AG04450 (cell line): ENCODE measurements at places on chromosomes 6 and 20. TPM values are rescaled to one million over a fixed set of nuclear protein-coding genes. Genes with fewer than 3 reads are reported as not detected.

DNA sequence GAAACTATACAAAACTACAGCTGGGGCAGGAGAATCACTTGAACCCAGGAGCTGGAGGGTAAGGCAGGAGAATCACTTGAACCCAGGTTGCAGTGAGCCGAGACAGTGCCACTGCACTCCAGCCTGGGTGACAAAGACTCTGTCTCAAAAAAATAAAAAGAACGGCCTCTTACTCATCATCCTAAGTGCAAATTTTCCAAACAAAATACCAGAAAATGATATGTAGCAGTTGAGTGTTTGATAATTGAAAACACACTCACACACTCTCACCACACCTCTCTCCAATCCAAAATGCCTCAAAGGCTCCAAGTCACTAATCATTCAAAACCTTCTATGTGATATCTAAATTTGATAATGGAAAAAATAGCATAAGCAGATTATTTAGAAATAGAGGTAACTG is 198.6 kb upstream of the SHLD1 start:
- DNase-seq = no peak

DNA sequence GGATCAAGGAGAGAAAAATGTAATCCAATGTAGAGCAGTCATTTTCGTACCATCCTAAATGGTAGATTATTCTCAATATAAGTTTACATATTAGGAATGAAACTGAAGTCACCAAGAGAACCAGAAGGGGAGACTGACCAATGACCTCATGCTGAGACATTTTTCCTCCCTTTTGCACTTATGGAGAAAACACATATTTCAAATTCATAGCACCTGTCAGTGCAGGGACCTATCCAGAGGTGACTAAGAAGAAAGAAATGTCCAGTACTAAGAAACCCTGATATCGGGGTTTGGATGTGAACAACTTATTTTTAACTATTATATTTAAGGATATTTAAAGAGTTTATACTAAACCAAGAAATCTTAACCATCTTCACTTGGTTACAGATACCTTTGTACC is 16.6 kb upstream of the LYRM2 start:
- no peak for DNase-seq

DNA sequence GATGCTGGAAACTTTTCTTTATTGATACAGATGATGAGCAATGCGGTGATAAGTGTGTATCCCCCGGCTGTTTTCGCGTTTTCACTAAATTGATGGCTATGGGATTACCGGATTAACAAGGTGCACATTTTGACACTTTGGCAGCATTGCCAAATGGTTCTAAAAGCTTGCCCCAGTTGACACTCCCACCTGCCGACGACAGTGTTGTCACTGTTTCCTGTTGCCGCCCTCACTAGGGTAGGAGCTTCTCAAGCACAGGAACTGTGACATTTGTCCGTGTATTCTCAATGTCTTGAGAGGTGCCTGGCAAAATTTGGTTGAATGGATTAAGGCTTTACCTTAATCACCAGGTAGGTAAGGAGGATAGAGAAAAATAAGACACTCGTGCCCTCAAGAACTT is 9.8 kb upstream of the MAPK13 start:
- DNase-seq = no peak

DNA sequence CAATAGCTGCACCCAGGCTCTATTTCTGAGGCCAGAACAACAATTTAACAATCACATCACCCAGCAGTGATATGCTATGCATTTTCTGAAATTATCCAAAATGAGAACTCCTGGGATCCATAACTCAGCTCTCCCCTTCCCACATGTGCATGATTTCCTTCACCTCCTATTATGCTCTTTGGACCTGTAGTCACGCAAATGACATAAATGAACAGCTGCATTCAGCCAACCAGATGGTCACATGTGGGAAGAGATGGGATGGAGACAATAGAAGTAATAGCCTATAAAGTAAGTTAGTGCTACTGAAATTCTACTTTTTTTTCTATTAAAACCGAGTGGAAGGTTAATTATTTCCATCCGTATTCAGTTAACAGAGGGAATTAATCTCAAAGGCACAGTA is 662.1 kb upstream of the ID4 start:
- no peak for DNase-seq

DNA sequence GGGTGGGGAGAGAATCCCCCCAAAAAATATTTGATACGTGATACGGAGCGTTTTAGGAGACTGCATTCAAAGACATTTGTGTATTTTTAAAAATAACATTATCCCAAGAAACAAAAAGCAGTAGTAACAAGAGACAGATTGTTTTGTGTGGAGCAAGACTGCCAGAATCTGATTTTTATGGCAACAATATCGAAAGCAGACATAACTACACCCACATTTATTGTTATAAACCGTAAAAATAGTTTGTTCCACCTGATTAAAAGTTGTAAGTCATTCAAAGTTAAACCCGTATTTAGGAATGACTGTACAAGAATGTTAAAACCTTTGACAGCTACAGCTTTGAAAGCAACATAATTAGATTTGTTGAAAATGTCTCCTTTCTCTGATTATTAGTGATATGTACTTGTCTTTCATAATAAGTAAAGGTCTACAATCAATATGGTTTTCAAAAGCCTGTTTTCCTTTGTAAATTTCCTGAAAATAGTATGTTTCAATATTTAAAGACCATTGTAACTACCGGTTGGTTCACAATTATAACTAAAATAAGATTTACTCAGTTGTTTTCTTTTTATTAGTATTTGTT is 2.7 kb downstream of the EYA4 start:
- DNase-seq = no peak

GRCh38 chr6:137233911-137234863 is 15.0 kb upstream of the IFNGR1 start:
- DNase-seq = peak; percentile 68

GRCh38 chr6:166056637-166057036 is 111.0 kb downstream of the TBXT start:
- DNase-seq = peak; percentile 38

GRCh38 chr6:1724616-1725015 is 114.9 kb downstream of the FOXC1 start:
- DNase-seq = no peak

DNA sequence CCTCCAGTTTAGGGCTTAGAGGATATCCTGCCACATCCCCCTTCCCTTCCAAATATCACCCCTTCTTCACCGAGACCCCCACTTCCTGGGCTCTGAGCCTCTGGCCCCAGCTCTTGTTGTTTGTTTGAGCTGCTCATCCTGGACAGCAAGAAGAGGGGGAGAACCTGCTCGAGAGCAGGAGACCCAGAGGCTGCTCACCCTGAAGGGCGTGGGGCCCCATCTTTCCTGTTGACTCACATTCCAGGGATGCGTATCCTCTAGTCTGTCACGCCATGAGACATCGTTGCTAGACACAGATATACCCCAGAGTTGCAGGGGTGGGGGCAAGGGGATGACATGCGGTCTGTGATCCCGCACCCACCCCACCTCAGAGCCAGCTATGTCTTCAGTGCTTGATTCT is 5.7 kb upstream of the TNXB start:
- DNase-seq = no peak

Gene AVP
- not detected in 2 replicates for polyA plus RNA-seq

Gene MAP7
- 0.29 and 0.30 TPM in 2 replicates for polyA plus RNA-seq

Gene LBP
- polyA plus RNA-seq = not detected in 2 replicates

Gene EYS
- 0.14 TPM in 1 of 2 replicates, not detected in the other for polyA plus RNA-seq

Gene SEL1L2
- not detected in 2 replicates for polyA plus RNA-seq
